NCI-H2171 (cell line): ENCODE measurements at places on chromosomes 7 and 10.

DNA sequence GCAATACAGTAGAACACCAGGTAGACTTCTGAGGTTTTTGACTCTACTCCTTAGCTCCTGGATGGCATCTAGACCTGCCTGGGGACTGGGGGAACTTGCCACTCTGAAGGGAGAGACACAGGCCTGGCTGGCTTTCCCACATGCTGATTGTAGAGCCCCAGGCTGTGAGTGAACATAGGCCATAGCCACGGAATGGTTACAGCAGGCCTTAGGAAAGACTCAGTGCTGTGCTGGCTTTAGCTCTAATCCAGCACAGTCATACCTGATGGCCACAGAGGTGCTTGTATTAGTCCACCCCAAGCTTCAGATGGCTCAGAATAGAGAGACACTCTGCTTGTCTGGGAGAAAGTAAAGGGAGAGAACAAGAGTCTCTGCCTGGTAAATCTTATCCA, 35.0 kb upstream of the ARHGAP12 start:
- DNase-seq: no peak

DNA sequence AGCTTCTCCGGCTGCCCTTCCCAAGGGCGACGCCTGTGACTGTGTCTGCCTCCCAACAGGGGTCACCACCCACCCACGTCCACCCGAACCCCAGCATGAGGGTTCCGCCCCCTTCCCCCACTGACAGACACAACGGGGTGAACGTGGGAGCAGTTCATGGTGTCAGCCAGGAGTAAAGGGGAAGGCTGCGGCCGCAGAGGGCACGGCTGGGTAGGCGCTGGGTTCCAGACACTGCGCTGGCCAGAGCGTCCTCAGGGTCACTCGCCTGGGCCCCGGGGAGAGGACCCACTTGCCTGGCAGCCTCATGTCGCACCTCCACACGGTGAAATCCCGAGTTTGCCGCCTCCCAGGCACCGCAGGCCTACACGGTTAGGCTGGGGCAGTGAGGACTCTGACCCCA, 21.1 kb downstream of the INTS1 start:
- DNase-seq: no peak

DNA sequence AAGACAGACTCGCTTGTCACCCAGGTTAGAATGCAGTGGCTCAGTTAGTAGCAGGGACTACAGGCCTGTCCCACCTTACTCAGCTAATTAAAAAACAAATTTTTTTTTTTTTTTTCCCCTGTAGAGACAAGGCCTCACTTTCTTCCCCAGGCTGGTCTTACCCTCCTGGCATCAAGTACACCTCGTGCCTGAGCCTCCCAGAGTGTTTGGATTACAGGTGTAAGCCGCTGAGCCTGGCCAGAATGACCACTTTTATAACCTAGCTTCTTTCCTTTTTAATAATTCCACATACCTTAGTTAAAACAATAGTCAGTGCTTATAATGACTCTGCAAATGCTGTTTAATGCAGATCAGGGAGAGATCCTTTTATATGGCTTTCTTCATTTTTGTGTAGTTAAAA, 31.3 kb downstream of the RSBN1L start:
- DNase-seq: peak; percentile 49

DNA sequence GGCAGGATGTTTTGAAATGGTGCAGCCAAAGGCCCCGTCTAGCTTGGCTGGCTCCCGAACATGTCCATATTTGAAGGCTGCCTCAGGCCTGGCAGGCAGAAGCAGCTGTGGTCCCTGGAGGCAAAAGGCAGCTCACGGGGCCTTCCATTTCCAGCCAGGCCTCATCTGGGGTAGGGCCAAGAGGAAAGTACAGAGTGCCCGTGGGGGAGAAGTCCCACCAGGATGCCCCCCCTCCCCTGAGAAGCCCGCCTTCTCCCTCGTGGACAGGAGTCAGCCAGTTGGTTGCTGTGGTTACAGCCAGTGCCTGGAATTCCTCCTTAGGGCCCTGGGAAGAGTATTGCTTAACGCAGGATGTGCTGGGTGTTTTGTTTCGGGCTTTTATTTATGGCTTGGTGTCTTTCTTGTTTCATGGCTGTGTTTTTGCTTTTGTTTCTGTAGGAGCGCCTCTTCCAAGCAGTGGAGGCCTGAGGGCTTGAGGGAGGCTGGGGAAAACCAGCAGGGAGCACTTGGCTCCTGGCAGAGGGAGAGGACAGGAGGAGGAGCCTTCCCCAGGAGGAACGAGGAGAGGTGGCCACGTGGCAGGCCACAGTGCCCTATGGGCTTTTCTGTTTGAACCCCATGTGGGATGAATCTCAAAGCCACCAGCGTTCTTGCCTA, 45.4 kb downstream of the CHST3 start:
- no peak for DNase-seq

- DNase-seq: no peak
Observed at GRCh38 chr7:155644971-155645509, 579 bp downstream of the RBM33 start.

- DNase-seq: peak; percentile 45
Observed at GRCh38 chr7:95527033-95527775, 41.5 kb downstream of the ASB4 start.

- DNase-seq: no peak
Observed at GRCh38 chr7:148192491-148192890, 398.1 kb upstream of the C7orf33 start.

GRCh38 chr7:2633538-2634266, 1.9 kb downstream of the TTYH3 start:
- no peak for DNase-seq

DNA sequence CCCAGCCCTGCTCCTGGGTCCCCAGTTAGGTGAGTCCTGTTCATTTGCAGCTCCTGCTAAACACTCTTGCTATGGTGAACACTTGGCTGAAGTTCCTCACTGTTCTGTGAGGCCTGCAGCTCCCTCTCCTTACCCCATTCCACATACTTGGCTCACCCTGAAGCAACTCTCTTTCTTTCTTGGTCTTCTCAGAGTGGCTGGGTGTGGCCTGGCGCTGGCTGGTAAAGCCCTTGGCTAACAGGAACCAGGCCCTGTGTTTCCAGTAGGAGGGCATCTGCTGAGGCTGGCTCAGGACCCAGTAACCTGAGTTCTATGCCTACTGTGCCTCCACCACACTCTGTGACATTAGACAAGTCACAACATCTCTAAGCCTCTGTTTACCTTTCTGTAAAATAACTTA, 53.1 kb upstream of the COL13A1 start:
- DNase-seq: no peak

GRCh38 chr10:63692220-63692896, 171.2 kb downstream of the REEP3 start:
- DNase-seq: no peak

DNA sequence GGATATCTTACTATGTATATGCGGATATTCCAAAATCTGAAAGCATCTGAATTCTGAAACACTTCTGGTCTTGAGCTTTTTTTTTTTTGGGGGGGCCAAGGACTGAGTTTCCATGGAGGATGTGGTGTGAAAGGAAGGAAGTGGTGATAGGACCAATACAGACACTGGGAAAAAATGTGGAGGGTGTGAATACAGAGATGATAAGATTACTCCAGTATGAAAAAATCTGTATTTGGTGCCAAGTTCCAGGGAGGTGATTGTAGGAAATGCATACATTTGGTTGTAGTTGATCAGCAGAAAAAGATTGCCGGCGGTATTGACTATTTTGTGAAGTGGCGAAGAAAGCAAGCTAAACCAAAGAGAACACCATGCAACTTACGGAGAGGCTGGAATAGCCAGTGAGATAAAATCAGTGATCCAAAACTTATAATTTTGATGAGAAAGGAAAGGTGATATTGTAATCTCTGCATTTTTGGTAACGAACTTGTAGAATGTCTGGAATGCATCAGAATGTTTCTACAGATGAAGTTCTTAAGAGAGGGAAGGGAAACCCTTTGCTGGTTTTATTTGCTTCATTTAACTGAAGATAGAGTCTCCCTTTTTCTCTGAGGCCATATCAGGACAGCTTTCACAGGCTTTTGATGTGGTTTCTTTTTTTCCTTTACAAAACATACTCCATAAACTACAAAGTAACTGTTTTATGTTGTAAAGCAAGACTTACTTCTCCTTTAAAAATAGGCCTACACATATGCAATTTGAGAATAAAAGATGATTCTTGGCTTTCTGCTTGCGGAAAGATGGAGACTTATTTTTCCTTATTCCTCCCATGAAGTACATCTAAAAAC, 6.0 kb downstream of the WDR37 start:
- DNase-seq: no peak

DNA sequence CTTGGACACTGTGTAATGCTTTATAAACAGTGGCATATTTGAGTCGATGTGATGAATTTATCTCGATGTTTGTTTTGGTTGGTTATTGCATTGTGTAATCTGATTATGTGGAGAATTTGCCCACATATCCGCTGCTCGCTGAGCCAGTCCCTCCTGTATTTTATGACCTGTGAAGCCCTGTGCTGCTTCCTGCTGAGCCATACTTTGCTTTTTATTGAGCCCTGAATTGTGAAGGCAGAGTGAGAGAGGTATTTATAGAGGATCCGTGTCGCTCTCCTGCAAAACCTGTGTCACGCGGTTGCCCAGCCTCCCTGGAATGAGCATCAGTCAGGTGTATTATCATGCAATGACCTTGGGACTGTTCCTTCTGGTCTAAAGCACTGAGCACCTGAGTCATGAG, 253.7 kb downstream of the ARHGAP21 start:
- no peak for DNase-seq

- DNase-seq: no peak
Observed at GRCh38 chr7:104552102-104552501, 223.7 kb downstream of the LHFPL3 start.

- DNase-seq: no peak
Observed at GRCh38 chr7:1052031-1052818, 7.9 kb downstream of the GPR146 start.

DNA sequence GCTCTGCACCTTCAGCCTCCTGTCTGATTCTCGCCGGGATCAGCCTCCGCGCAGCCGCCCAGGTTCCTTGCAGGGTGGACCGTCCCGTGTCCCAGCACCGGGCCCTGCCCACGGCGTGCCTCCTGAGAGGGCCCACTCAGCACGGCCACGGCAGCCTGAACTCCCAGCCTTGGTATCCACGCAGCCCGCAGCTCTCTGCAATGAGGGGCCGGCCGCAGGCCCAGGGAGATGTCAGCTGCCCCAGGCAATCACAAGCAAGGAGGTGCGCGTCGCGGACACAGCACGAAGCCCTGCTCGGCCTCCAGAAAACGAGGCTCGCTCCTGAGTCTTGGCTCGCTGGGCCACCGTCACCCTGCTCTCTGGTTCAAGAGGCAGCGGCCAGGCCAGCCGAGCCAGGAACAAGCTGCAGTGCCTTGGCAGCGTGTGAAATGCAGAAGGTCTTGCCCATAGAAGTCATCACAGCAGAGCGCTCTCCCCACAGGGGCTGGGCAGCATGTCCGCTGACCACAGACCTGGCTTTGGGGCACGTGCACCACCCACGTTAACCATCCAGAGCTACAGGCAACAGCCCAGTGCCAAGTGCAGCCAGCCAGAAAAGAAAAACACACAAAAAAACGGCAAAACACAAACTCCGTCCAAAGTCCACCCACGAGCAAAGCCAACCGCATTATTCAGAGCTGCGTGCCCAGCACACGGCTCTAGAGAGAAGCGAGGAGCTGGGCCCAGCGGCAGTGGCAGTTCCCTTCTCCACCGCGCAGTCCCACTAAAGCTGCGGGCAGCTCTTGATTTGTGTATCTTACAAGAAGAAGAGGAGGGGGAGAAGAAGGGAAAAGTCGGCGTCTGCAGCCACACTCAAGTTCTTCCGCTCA, 13.9 kb downstream of the GPER1 start:
- DNase-seq: no peak

GRCh38 chr7:75915416-75916156, 631 bp downstream of the POR start:
- no peak for DNase-seq

DNA sequence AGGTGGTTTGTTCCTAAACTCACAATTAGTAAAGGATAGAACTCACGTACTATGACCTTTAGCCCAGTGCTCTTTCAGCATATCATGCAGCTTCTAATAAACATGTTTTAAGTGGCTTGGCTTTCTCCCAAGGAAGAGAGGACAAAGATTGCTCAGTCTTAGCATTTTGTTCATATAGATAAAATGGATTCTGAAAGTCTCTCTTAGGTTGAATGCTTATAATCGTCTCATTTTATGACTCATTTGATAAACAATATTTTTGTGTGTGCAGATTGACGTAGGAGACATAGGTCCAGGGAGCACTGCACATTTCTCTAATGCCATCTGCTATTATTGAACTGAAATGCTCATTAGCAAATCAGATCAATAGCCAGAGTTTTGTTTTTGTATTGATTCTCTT, 44.8 kb downstream of the GNAT3 start:
- DNase-seq: no peak

DNA sequence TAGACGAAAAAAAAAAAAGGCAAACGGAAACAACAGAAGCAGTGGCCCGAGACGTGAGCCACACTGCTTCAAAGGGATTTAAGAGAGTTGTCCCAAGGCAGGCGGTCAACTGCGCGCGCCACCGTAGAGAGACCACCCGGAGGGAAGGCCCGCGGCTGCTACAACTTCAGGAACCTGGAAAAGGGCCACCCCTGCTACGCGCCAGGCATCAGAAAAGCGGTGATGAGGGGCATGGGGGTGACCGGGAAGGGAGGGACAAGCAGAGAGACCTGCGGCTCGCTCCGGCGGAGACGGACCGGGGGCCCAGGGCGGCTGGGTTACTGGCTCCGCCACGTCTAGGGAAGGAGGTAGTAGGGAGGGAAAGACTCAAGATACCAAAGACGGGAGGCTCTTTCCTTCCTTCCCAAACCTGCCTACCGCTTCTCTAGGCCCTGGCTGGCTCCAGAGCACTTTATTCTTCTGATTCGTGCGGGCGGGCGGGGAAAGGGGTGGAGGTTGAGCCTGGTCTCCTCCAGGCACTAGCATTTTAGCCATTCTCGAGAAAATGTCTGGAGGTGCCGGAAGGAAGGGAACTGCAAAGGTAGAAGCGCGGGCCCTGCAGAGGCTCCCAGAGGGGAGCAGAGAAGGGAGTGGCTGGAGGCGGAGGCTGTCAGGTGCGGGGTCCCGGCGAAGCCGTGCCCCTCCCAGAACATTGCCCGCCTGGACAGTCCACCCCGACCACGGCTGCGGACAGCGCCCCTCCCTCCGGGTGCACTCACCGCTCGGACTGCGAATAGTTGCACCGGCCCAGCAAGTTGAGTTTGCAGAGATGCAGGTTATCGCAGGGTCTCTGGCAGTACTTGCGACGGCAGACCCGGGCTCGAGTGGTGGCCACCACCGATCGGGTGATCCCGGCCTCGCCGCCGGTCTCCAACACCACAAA, 993 bp downstream of the ZC3HAV1 start:
- peak; percentile 5 for DNase-seq

GRCh38 chr10:119691726-119692125, 34.1 kb upstream of the INPP5F start:
- DNase-seq: no peak

- no peak for DNase-seq
Observed at GRCh38 chr7:85176197-85176596, 10.7 kb downstream of the SEMA3D start.
